ENCODE measurements at places on chromosomes 1 and 21.

DNA sequence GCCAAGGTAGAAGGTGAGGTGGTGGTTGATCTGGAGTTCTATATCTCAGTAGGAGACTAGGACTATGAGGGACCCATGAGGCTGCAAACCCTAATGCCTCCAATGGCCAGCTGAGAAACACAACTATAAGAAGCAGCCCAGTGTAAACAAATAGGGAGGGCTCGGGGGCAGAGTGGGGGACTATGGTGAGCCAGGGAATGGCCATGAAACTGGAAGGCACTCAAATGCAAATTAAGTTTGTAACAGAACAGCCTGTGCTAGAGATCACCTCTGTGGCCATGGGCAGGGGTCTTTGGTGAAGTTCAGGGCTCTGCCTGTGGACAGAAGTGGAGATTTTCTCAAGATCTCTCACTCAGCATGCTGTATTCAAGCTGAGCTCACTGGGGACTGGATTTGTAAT, 187.1 kb downstream of the GRIK3 start:
- no peak for DNase-seq

- DNase-seq: no peak
Measured at GRCh38 chr1:100298512-100298911, 32.5 kb downstream of the RTCA start.

GRCh38 chr1:176789571-176790090, 326.7 kb downstream of the PAPPA2 start:
- no peak for DNase-seq

DNA sequence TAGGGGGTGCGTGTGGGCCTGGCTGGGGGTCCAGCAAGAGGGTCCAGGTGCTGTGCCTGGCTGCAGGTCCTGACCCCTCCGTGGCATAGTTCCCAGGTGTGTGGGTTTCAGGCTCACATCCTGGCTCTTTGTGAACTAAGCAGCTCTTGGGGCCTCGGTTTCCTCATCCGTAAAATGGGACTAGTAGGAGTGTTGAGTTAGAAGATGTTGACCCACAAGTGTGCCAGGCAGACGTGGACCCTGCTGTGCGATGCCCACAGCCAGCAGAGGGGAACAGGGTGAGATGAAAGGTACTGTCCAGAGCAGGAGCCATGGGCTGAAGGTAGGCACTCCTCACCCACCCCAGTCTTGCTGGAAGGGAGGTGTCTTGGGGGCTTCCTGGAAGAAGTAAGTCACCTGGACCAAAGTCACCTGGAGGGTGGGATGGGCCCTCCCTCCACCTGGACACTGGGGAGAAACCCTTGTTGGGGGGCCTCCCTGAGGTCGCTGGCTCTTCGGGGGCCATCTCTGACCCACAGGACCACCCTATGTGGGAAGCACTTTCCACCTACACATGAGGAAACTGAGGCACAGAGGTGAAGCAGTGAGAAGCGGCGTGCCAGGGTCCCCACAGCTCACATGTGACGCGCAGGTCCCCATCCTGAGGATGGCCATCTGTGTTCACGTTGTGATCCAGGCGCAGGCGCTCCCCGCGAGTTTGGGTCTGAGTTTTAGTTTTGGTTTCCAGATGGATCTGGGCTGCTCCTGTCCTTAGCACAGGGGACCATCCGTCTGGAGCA, 1.4 kb downstream of the ARHGEF16 start:
- peak; percentile 42 for DNase-seq

GRCh38 chr21:27569091-27569490, 602.2 kb upstream of the ADAMTS5 start:
- DNase-seq: no peak

GRCh38 chr1:79295967-79296366, 289.4 kb upstream of the ADGRL4 start:
- no peak for DNase-seq

- DNase-seq: no peak
Measured at GRCh38 chr1:21034725-21035628, 141.7 kb downstream of the EIF4G3 start.

DNA sequence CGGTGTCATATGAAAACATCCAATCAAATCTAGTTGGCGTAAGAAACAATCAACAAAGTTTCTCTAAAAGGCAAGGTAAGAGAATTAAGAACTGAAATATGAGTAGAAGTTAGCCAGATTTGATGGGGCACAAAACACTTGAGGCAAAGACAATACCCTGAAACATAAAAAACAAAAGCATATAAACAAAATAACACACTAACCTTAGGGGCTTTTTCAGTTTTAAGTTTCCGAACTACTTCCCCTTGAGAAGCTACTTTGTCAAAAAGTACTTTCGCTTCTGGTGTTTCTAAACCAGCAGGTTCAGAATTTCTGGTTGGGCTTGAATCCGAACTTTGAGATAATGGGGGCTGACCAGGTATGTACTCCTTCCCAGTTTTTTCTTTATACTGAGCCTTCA, 57.9 kb downstream of the EPRS1 start:
- DNase-seq: no peak

DNA sequence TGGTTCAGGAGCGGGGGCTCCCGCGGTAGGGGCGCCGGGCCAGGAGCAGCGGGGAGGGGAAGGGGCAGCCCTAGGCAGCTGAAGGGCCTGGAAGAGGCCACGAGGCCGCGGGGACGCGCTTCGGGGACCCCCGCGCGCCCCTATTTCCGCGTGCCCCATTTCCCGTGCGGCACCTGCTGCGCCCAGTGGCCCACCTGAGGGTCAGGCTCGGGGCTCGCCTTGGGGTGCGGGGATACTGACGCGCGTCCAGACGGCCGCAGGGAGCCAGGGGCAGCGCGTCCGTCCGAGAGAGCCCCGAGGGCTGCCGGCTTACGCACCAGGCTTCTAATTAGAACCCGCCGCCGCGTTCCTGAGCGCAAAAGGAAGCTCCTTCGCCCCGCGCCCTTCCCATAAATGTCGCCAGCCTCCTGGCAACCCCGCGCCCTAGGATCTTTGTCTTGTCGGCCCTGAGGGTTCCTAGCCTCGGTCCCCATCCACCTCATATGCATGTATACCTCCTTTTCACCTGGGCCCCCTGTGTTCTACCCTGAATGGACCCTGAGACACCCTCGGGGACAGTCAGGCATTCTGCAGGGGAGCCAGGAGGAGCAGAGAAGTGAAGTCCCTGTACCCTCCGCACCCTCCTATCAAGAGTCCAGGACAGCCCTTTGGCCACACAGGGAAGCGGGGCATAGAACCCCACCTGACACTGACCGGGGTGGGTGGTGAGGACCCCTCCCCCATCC, 1.8 kb downstream of the WNT3A start:
- DNase-seq: no peak

- DNase-seq: no peak
Measured at GRCh38 chr1:109040989-109041620, 797 bp downstream of the WDR47 start.

DNA sequence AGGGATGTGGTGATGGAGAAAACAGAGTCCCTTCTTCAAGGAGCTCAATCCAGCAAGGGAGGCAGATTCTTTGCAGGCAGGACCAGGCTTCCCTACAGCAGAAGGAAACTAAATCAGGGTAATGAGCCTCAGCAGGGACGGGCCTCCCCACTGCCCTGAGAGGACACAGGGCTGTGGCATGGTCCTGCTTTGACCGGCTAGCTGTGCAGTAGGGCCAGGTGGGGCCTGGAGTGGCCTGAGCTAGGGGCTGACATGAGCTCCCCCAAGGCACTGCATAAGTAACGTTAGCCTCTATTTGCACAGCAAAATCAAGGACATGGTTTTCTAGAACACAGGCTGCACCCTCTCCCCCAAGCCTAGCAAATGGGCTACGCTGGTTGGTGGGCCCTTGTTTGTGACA, 162.9 kb downstream of the RYR2 start:
- no peak for DNase-seq

DNA sequence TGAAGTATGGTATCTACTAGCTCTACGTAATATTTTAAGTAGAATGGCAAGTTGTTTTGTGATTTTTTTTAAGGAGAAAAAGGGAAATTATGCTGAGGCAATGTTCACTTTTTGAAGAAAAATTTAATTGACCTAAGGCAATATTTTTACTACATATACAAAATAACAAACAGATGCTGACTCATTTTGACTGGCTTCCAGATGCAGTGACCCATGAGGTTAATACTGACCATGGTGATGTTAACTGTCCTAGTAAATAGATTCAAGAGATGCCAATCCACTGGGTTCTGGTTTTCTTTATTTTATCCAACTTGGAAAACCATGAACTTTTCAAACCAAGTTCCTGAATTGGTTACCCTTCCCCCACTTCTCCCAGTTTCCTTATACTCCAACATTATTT, 154.9 kb downstream of the CRB1 start:
- no peak for DNase-seq

DNA sequence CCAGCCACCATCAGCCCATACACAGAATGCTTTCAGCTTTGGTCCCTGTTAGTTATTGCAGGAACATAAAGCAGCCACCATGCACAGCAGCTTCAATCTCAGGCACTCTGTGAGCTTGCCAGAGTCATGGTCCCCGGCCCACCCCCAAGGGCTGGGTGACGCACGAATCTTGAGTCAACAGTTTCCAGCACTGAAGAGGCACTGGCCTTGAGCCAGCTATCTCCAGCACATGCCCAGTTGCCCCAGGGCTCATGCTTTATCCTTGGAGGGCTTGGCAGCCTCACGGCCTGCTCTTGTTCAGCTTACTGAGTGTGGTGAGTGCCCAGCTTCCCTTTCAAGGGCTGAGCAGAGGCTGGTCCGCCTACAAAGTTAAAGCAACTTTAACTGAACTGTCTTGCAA, 200.7 kb upstream of the RAB4A start:
- DNase-seq: peak; percentile 64

- no peak for DNase-seq
Measured at GRCh38 chr1:63742526-63742925, 31.3 kb upstream of the ROR1 start.

DNA sequence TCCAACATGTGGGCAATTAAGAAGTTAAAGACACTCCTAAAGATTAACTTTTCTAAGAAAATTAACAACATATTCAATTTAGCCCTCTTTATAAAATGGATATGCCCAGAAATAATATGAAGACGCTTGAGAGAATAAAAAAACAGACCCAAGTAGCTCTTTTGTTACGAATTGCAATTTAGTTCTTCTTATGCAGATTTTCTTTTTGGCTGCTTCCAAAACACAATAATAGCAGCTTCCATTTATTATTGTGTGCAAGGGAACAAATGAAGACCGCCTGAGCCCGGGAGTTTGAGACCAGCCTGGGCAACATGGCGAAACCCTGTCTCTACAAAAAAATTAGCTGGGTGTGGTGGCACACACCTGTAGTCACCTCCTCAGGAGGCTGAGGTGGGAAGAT, 50.4 kb upstream of the BCL10 start:
- DNase-seq: no peak

GRCh38 chr1:22751124-22751531, 40.5 kb downstream of the EPHB2 start:
- DNase-seq: peak; percentile 57

- peak; percentile 20 for DNase-seq
Measured at GRCh38 chr1:229410692-229411433, 23.0 kb downstream of the ACTA1 start.

DNA sequence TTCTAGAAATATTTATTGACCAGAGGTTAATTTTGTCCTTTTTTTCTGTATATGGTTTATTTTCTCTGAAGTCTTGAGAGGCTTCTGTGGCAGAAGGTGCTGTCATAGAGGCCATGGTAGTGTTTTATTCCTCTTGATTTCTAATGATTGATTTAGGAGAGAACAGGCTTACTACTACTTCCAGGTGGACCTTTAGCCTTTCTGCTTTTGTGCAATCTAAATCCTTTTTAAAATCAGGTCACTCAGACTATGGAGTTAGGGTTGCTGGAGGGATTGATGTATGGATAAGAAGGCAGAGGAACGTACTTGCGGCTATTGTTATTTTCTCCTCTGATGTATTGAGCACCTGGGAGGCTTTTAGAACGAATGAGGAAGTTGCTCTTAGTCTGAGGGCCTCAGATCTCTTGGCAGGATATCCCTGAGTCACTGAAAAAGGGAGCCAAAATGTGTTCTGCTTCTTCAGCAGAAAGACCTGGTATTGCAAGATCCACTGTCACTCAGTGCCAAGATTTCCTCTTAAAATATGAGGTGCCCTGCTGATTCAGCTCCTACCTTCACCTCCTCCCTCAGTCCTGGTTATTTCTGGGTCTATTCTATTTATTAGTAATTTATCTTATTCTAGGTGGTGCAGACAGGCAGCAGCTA, 277.4 kb downstream of the ZNF648 start:
- no peak for DNase-seq

GRCh38 chr21:44064852-44065403, 42.3 kb upstream of the PWP2 start:
- DNase-seq: no peak

DNA sequence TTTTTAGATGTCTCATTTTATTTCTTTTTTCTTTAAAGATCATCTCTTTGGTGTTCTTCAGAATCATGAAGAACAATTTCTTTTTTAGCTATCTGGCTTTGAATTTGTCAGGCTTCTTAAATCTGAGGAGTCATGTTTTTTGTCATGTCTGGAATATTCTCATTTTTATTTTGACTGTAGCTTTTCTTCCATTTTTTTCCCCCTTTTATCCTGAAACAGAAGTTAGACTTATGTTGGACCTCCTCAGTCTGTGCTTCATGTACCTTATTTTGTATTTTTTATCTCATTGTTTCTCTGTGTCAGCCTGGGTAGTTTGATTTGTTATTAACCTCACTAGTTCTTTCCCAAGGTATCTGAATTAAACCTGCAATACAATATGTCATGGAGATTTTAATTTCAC, 319.2 kb upstream of the ADGRL4 start:
- DNase-seq: no peak

DNA sequence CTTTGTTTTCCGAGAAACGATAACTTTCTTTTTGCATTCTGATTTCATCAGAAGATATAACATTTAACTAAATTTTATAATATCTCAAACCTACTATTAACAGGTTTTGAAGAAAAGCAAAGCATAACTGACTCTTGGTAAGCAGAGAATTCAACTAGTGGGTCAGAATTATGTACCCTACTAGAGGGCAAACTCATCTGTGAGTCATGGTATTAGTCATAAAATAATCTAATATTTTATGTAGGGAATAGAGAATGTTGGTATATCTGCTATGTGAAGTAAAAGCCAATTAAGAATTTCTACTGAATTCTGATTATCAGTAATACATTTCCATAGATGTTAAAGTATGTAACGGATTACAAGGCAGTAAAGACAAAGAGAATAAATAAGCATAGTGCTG, 56.8 kb downstream of the USP1 start:
- no peak for DNase-seq

GRCh38 chr1:25874635-25875153, 814 bp downstream of the PAQR7 start:
- no peak for DNase-seq

- no peak for DNase-seq
Measured at GRCh38 chr1:200659269-200659668, 10.4 kb downstream of the DDX59 start.
